SJCRH30 (cell line): ENCODE measurements at places on chromosomes 4 and X. TPM values are rescaled to one million over a fixed set of nuclear protein-coding genes. Genes with fewer than 3 reads are reported as not detected.

MID1 gene
- total RNA-seq = 34.5 and 38.4 TPM in 2 replicates

PAGE2 gene
- not detected in 2 replicates for total RNA-seq

TGIF2LX gene
- not detected in 2 replicates for total RNA-seq

CT45A10 gene
- not detected in 2 replicates for total RNA-seq

PPP2R2C gene
- not detected in 2 replicates for total RNA-seq

FREM3 gene
- not detected in 2 replicates for total RNA-seq

- no peaks in the 10 kb centered on the region for H3K36me3 ChIP-seq
- no peak overlapping the region for H3K27ac ChIP-seq
- peak; percentile 36 for DNase-seq
- no peak overlapping the region for H3K4me3 ChIP-seq
- no peaks in the 10 kb centered on the region for H3K27me3 ChIP-seq
Observed at GRCh38 chr4:89298788-89299152, 8.8 kb downstream of the GPRIN3 start.

- peaks cover 3% of the 10 kb centered on the region; the same call in 1 of the 2 replicates for H3K4me1 ChIP-seq
- H3K27ac ChIP-seq = peak overlapping the region; percentile 83
- DNase-seq = no peak
- H3K36me3 ChIP-seq = peaks cover 26% of the 10 kb centered on the region
- peak overlapping the region; percentile 81 for H3K4me3 ChIP-seq
Observed at GRCh38 chr4:44679060-44679459, 840 bp downstream of the GUF1 start.

DNA sequence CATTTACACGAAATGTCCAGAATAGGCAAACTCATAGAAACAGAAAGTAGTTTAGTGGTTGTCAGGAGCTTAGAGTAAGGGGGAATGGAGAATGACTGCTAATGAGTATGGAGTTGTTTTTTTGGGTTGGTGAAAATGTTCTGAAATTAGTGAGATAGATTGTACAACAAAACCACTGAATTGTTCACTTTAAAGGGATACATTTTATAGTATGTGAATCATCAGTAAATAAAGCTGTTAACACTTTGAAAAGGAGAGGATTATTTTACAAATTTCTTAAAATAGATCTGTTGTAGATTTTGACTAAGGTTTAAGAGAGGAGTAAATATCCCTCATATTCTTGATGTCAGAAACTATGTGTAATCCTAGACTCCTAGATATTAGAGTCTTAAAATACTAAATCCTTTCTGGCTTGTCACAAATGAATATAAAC is 82.7 kb downstream of the RAPGEF2 start:
- no peaks in the 10 kb centered on the region for H3K36me3 ChIP-seq
- H3K4me1 ChIP-seq = peaks cover 2% of the 10 kb centered on the region; the same call in 1 of the 2 replicates
- H3K27ac ChIP-seq = no peak overlapping the region
- DNase-seq = no peak

DNA sequence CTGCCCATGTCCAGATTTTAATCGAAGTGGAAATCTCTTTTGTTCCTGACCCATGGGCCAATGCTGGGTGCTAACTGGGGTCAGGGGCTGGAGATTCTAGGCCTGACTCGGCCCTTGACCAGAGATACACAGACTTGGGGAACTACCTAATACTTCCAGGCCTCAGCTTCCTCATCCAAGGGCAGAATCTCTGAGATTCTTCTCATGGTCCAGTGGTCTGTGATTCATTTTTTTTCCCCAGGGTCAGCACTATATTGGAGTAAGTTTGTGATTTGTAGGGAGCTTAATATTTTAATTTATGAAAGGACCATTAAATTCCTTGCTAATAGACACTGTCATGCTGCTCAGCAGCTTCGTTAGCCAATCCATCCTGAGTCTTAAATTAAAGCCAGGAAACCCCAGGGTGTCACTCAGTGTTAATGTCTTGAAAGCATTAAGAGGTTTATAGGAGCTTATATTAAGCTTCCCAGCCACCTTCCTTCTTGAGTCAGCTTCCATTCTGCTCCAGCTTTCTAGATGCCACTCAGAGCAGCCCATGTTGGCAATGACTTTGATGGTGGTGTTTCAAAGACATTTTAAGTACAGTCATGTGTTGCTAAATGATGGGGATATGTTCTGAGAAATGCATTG is 27.0 kb upstream of the PROM1 start:
- no peak for DNase-seq
- H3K4me3 ChIP-seq = no peak overlapping the region
- no peaks in the 10 kb centered on the region for H3K36me3 ChIP-seq
- no peak overlapping the region for H3K27ac ChIP-seq

GRCh38 chrX:153770601-153771414 is 6.8 kb downstream of the PLXNB3 start:
- 0 out of 2 replicates have a peak, but pooled peaks cover 2% of the 10 kb centered on the region for H3K4me1 ChIP-seq
- H3K4me3 ChIP-seq = no peak overlapping the region
- no peaks in the 10 kb centered on the region for H3K36me3 ChIP-seq
- no peak overlapping the region for H3K27ac ChIP-seq
